ENCODE measurements at places on chromosomes 5 and 9.
A peak's percentile ranks its signal among the peaks of the same experiment; 100 is the strongest.

DNA sequence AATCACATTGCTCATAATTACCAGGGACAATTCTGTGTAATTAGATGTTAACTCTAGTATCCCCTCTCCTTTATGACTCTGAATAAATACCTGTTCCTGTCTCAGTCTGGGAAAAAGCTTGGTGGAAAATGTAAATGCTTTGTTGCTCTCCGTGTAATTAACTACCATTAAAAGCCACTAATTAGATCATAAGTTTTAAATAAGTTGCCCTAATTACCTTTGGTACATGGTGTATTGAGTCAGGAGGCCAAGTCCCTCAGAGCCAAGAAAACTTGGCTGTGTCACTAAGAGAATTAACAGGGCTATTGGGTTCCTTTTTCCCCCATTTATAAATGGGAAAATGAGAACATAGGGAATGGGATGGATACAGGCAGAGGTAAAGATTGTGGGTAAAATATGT lies 617.6 kb downstream of the TLR4 start:
- DNase-seq = peak; percentile 93

DNA sequence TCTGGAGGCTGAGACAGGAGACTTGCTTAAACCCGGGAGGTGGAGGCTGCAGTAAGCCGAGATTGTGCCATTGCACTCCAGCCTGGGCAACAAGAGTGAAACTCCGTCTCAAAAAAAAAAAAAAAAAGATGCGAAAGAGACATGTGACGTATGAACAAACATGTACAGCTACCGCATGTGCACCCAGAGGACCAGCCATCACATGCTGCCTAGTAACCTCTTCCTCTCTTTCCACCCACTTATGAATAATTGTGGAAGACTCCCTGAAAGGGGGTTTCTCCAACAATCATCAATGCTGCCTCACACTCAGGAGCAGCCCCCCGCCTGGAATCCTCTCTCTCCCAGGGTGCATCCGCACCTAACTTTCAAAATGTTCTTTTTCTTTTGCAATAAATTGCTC lies 2.2 kb downstream of the SARDH start:
- DNase-seq = no peak

DNA sequence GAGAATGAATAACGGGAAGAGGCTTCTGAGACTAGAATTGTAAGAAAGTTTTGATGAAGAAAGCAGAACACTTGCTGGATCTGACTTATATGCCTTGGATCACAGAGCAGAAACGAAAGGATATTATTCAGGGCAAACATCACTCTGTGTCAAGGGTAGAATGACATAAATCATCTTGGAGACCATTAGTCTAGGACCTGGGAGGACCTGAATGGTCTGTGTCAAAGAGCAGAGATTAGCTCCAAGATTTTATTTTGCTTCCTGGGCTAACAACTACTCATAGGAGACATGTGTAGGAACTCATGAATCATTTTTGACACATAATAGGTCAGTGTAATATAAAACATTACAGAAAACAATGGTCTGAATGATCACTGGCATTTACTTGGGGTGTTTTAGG lies 417.9 kb downstream of the SLCO4C1 start:
- DNase-seq = no peak

- no peak for DNase-seq
Measured at GRCh38 chr5:58967597-58968281, 384.9 kb downstream of the RAB3C start.

DNA sequence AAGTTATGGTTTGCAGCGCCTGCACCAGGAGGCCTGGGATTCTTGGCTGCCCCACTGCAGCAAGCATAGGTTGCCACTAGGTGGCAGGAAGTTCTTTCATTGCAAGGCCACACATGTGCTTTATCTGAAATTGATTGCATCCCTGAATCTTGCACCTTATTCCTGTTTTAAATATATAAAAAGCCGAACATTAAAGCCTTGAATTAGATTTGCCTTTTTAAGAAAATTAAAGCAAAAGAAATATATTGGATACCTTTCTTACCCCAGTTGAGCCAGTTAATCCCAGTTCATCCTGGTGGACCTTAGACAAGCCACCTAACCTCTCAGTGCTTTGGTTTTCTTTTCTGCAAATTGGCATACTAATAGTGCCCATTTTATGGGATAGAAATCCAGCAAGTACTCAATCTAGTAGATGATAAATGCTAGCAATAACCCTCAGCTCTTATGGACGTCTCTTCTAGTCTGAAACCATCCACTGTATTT lies 6.3 kb upstream of the TRMT10B start:
- DNase-seq = peak; percentile 37

DNA sequence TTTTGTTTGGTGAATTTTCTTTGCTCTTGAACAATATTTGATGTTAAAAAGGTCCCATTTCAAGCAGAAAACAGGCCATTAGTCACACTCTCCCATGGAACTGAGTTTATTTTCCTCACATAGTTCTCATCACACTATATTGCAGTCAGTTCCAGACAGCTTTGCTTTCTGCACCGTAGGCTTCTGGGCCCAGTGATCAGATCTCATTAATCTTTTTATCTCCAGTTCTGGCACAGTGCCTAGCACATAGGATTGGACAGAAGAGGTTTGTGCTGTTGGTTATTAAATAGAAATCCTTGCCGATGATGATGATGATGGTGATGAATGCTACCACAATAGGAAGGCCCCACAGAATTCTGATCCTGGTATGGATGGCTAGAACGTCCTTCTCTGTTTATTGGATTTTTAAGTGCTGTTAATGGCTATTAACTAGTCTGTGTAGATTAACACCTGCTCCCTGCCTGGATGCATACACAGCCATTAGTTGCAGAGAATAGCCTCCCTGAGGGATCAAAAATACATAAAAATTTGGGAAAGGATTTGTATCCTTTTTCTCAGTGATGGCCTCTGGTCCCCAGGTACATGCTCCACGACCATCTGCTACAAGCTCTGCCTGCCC lies 52.0 kb upstream of the NTRK2 start:
- DNase-seq = peak; percentile 53

GRCh38 chr5:158976035-158976434 lies 123.7 kb downstream of the EBF1 start:
- DNase-seq = no peak

DNA sequence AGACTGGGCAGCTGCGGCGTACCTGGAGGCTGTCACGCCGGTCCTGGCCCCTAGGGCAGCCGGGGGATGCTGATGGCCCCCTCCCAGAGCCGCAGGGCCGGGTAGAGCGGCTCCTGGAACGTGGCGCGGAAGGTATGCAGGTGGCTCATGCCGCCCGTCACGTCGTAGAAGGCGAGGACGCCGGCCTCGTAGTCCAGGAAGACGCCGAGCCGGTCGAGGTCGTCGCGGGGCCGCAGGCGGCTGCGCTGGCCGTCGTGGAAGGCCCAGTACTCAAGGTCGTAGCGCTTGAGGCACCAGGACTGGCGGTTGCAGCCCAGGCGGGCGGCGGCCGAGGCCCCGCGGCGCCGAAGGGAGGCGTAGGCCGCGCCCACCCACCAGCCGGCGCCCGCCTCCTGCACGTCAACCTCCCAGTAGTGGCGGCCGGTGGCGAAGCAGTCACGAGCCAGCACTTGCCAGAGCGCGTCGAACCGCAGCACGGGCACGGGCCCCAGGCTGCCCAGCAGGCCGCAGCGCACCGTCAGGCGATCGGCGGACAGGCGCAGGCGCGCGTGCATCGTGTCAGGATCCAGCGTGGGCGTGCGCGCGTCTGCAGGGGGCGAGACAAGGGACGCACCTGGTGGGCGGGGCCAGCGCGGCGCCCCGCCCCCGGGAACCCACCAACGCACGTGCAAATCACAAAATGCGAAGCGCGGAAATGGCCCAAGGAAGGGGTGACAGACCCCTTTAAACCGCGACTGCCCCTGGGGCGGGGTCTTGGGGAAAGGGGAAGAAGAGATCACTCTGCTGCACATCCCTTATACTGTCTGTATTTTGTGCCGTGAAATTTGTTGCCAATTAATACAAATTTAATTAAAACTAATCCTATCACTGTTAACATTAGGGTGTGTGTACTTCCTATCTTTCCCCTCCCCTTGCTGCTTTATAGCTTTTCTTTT lies 31.2 kb downstream of the NANS start:
- DNase-seq = no peak

GRCh38 chr9:128911529-128912035 lies 9.2 kb upstream of the PHYHD1 start:
- DNase-seq = no peak

DNA sequence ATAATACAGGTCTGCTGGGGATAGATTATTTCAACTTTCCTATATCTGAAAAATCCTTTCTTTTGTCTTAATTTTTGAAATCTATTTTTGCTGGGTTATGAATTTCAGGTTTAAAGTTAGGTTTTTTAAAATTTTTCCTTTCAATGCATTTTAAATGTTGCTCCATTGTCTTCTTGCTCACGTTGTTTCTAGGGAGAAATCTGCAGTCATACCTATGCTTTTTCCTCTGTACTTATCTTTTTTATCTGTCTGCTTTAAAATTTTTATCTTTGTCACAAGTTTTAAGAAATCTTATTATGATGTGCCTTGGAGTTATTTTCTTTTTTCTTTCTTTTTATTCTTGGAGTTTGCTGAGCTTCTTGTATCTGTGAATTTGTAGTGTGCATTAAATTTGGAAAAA lies 412.0 kb upstream of the KIF2A start:
- DNase-seq = no peak

DNA sequence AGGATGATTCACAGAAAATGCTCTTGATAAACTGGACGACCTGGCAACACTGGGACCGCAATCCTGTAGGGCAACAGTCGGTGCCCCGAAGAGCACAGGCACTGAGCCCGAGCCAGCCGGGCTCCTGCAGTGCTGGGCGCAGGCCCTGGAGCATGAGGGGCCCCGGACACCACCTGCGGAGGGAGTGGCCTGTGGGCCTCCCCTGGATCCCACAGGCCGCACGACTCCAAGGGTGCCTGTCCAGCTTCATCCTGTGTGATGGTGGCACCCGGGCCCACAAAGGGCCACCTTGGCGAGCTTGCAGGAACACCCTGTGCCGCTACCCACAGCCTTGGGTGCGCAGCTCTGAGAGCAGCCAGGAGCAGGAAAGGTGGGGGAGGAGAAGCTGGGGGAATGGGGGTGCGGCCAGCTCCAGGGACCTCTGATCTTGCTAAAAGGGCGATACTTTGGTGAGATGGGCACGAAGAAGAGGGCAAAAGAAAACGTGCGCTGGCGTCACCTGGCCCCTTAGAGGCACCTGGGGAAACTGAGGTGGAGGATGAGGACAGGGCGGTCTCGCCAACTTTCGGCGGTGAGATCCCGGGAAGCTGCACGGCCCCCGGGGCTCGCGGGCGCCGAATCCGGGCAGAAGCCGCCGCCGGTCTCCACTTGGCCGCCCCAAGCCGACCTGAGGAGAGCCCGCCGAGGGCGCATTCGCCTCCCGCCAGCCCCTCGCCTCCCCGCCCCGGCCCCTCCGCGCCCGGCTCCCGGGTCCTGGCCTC lies 722 bp downstream of the TBC1D9B start:
- DNase-seq = no peak

GRCh38 chr5:72752909-72753308 lies 63.6 kb upstream of the TNPO1 start:
- no peak for DNase-seq

DNA sequence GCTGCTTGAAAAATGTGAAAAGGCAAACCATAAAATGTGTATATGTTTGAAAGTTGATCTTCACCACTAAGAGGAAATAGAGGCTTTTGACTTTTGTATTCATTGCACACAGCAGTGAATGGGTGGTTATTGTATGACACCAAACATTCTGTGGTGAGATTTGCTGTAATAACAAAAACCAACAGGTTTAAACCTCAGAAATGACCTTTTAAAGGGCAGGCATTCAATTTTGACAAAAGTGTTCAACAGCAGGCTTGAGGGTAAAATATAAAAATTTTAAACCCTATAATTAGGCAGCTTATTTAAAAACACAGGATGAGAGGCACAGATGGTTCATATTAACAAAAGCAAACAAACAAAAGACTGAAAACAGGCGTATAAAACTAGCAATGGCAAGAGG lies 128.1 kb upstream of the NUDT12 start:
- DNase-seq = peak; percentile 17

DNA sequence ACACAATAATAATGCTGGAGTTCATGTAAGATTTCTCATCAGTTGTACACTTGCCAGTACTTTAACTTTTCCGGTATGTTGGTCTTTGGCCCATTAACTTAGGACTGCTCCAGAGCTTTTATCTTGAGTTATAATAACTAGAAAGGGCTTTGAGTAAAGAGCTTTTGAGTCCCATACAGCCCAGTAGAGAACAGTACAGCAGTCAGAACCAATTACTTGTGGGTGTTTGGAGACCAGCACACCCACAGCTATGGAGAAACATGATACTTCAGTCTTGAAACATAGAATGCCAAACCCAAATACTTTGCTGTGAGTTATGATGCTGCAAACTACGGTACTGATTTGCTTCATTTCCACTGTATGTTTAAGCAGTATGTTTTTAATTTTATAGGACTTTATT lies 374.3 kb downstream of the CCDC171 start:
- no peak for DNase-seq

DNA sequence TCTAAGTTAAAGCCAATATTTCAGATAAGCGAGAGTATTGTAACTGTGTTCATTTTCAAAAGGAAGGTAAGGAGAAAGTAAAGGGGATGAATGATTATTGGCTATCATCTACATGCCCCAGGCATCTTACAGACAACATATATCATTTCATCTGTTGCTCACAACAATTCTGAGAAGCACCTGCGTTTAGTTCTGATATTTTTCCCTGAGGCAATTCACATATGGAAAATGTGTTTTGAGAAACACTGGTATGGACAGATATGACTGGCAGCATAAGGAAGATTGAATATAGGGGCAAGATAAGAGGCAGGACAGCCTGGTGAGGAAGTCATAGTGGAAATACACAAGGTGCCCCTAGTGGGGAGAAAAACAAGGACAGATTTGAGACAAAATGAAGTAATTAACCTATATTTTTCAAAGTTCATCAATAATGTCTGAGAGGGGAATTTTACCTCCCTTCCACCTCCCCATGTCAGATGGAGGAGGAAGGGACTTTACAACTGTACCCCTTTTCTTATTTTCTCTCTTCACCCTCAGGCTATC lies 87.7 kb upstream of the TRIM32 start:
- DNase-seq = no peak

GRCh38 chr5:119031905-119032304 lies 39.0 kb upstream of the DMXL1 start:
- no peak for DNase-seq

All from NCI-H1105 (cell line).